Renal cortex interstitium (tissue), 15 donors: ENCODE measurements at places on chromosomes 7 and 10. TPM values are rescaled to one million over a fixed set of nuclear protein-coding genes. Genes with fewer than 3 reads are reported as not detected.

GRCh38 chr10:107011105-107011504, 153.4 kb downstream of the SORCS1 start:
- no peak for DNase-seq

DNA sequence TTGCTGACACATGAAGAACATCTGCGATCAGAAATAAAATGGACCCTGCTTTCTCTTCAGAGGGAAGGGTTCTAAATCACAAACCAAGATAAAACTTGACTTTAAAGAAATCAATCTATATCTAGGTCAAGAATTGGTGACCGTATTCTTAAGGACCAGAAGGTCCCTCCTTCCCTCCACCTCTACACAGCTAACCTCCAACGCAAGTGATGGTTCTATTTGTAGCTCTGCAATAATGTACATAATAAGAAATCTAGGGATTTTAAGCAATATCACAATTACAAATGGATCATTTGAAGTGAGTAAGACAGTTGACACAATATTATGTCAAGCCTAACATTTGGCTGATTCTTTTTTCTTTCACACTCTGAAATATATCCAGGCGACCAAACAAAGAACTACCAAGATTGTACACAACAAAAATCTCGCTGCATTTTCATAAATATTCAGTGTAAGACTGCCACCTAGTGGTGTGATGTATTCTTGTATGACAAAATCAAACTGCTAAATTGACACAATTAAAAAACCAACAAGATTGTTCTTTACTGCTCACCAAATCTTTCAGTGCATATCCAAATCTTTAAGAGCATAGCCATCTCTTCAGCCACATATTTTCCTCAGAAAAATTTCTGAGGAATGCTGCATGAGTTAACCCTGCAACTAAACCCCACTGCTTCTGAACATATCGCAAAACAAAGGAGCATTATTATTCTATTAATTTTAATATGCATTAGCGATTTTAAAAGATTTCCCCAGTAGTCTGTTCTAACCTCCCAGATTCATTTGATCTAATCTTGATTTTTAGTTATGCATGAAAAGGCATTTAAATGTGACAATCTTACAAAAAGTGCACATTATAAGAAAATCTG, 44.5 kb downstream of the ICA1 start:
- DNase-seq = peak; percentile 67

DNA sequence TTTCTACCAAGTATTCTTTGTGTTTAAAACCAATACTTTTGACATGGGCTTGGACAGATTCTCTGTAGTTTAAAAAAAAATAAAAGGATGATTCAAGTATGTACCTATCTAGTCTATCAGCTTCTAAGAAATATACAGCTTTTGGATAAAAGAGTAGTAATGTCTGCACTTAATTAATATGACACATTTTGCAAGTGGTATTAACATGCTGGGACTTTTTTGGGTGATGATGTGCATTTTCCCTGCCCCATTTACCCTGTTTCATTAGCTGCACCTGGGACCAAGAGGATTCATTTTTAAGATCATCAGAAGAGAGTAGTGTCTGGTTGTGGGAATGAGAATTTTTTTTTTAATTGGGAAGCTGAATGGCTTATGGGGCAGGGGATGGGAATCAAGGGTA, 236.2 kb upstream of the KLF14 start:
- no peak for DNase-seq

DNA sequence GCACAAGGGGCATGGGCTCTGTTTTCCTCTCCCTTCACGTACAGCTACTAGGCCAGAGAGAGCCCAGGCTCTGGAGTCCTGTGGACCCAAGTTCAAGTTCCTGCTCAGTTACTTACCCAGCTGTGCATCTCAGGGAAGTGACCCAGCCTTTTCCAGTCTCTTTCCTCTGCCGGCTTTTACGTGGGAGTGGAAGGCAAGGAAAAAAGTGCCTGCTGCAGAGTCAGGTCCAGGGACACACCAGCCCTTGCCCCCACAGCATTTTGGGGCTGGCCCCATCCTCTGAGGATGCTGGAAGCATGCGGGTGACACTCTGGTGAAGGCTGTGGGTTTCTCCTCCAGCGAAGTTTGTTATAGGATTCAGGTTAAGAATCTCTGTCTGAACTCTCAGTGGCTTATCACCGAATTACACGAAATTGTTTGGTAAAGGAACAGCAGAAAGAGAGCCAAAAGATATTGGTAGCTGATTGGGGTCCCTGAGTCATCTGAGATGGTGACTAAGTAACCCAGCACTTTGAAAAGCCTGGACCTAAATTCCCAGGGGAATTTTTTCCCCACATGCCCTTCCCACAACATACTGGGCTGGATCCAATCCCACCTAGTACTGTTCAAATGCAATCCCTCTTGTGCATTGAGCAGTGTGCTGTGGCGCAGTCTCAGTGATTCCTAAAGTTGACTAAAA, 424.3 kb downstream of the RPS24 start:
- DNase-seq = no peak

GRCh38 chr10:23031318-23031717, 64.1 kb upstream of the MSRB2 start:
- DNase-seq = no peak

DNA sequence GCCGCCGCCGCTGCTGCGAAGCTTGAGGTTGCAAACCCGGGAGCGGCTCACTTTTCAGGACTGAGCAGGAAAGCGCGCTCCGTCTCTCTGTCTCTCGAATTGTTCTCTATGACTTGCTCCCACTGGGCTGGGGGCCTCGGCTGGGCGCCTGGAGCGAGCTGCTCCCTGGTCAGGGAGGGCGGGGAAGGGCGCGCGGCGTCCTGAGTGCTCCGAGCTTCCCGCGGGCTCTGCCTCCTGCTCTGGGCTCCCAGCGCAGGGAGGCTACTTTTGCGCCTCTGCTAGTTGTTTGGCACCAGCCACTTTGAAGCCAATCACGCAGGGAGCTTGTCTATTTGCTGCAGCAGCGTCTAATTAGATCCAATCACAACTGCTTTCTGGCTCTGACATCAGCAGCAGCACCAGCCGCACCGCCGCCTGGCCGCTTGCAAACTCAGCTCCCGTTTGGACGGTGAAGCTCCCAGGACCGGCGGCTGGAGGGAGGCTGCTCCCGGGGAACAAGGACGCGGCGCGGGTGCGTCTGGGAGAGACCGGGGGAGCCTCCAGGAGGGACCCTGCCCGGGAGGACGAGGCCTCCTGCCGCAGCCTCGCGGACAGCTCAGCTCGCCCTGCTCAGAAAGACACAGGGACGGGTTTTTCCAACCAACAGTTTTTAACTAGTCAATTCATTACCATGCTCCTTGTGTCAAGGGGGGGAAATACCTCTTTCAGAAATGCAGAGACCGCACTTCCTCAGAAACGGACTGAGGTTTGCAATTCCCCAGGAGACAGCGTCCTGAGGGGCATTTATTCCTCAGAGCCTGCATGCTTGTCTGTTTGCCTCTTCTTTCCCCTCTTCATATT, at the start of gene ADARB2:
TSS of gene ADARB2 (minus strand) at position 304 of the 840 bp plus-strand sequence.
- DNase-seq = peak; percentile 35

DNA sequence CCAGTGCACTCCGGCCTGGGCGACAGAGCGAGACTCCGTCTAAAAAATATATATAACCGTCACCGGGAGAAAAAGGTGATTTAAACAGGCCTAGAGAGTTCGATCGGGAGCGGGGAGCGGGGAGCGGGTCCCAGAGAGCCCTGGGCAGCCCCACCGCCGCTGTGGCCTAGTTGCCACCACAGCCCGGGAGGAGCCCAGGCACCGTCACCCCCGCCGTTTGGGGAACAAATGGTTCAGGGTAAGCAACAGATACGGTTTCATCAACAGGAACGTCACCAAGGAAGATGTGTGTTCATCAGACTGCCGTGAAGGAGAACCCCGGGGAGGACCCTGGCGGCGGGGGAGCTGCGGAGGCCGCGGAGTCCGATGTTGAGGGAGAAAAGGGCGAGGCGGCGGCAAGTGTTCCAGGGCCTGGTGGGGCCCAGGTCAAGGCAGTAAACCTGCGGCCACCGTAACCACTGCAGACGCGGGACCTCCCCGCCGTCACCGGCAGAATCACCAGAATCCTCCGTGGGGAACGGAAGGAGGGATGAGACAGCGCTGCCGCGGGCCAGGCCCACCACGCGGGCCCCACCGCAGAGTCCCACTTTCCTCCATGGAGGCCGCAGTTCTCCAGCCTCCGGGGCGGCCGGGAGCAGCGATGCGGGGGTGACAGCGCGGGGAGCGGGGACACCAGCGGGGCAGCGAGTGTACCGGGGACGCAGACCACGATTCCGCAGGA, 103.4 kb downstream of the GALNT11 start:
- no peak for DNase-seq

The AGBL3 gene
- polyA plus RNA-seq = 9.1 TPM

DNA sequence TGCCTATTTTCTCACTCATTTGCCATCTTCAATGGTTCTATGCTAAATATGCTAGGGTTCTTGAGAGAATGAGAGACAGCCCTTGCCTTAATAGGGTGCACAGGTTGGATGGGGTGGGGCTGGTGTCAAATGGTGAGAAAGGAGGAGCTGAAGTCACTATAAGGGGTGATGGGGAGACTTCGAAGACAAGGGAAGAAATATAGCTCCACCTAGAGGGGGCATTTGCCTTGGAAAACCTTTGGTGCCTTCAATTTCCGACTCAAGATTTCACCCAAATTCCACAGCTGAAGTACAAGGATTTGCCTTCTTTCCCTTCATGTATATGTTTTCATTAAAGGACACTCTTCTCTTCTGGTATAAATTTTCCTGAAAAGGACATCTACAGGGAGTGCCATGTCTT, 5.6 kb downstream of the PTN start:
- no peak for DNase-seq

GRCh38 chr7:27235387-27236311, 7.0 kb upstream of the EVX1 start:
- DNase-seq = peak; percentile 52
